ENCODE measurements at places on chromosomes 2 and 18.

GRCh38 chr2:237766340-237766739 is 32.2 kb upstream of the RBM44 start:
- peak; percentile 15 for DNase-seq

DNA sequence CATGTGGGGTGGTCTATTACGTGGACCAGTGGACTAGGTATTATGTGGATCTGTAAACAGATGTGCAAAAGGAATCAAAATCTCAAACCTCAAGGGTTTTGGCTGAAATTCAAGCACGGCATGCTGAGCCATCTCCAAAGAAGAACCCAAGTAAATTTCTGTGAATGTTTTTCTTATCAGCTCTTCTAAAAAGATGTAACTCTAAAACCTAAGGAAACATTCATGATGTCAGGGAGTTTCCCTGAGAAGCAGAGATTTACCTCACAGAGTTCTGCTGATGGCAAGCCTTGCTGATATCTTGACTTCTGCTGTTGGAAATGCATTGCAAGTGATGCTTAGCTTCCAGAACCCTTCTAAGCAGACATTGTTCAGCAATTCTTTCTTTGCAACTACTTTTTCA is 21.6 kb downstream of the DSG4 start:
- DNase-seq = no peak

- DNase-seq = no peak
Measured at GRCh38 chr18:68426731-68427315, 288.1 kb downstream of the TMX3 start.

DNA sequence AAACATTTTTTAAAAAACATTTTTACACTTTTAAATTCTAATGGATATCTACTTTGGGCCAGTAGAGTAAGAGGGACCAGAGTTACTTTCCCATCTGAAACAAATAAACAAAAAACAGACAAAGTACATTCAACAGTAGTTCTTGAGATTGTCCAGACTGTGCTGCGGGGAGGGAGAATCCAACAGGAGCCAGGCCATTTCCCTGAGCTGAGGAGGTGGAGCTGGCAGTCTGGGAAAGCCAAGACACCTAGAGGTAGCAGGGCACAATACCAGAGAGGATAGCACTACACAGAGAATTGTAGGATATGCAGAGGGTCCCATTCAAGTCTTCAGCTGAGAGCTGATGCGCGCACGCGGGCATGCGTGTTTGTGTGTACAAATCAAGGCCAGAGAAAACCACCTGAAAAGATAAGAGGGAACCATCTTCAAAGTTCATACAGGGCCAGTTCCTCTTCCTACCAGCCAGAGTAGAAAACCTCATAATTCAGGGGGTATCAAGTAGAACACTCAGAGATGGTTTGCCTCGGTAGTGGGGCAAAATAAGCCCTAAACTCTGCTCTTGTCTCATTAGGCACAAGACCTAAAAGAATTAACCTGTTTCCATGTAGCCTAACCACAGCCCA is 44.0 kb downstream of the PTRHD1 start:
- no peak for DNase-seq
